ENCODE measurements at places on chromosomes 2 and 18.

GRCh38 chr18:46072959-46073358 is 899 bp upstream of the PSTPIP2 start:
- DNase-seq = no peak

DNA sequence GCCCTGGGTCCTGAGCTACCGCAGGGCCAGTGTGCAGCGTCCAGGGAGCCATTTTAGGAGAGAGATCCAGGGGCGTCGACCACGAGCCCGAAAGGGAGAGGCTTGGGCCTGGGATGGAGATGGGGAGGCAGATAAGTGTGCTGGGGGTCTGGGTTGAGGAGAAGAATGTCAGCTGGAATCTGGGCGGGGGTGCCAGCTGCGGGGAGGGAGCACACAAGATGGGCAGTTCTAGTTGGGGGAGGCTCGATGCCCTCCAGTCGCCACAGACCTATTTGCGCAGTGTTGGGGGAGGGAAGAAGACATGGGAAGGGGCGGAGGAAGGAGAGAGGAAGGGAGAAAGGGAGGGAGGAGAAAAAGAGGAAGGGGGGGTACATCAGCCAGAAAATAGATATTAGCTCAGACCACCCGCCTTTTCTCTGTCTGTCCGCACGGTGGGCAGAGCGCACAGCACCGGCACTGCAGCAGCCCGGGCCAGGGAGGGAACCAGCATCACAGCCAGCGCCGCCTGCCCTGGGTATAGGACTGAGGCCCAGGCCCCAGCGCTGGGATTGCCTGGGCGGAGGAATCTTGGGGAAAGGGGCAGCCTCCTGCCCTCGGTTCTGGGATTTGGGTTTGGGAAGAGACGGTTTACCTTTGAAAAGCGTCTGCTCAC is 1.9 kb upstream of the HOXD11 start:
- DNase-seq = no peak

DNA sequence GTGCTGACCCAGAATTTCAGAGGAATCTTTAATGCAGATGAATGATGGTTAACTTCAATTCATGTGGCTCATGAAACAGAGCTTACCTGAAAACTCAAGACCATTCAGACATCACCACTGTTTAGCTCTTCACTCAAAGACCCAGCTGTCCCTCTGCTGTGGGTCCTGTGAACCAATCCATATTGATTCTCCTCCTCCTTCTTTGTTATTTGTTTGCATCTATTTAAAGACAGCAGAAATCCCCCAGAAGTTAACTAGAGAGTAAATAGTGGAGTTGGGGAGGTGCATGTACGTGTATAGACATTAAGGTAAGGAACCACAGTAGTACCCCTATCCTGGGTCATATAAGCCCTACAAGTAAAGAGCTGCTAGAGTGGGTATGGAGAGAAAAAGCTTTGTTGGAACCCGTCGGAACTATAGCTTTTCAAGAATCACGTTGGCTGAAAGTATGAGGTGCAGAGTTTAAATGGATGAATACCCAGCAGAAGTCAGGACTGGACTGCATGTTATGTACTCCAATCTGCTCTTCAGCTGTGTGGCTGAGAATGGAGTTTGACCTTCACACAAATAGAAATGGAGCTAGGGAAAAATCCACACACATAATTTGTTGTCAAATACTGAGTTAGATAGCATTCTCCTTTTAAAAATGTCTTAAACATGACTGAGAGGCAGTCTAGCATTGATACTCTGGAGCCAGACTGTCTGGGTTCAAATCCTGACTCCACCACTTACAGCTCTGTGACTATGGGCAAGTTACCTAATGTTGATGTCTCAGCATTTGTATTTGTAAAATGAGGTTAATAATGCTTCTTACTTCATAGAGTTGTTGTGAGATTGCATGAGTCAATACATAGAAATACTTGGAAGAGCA is 81.7 kb upstream of the HK2 start:
- no peak for DNase-seq

GRCh38 chr18:26536032-26536431 is 12.3 kb downstream of the KCTD1 start:
- no peak for DNase-seq

- no peak for DNase-seq
Measured at GRCh38 chr18:7116792-7117389, 706 bp downstream of the LAMA1 start.

DNA sequence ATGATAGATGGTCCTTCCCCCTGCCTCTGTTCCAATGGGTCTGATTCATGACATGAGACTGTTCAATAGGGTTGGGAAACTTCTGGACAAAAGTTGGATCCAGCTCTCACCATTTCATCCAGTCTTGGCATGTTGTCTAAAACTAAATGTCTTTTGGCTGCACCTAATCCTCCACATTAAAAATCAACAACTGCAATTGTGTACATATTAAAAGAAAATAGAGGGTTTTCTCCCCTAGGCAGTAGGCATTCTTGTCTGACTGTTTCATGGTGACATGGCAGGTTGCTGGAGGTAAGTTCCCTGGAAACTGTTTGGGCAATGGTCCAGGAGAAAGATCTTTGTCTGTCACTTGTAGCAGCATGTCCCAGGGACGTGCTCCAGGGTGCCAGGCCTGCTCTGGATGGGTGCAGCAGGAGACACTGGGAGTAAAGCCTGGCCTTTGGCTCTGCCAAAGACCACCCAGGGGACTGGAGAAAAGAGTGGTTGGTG is 135.8 kb downstream of the TCF4 start:
- DNase-seq = no peak

DNA sequence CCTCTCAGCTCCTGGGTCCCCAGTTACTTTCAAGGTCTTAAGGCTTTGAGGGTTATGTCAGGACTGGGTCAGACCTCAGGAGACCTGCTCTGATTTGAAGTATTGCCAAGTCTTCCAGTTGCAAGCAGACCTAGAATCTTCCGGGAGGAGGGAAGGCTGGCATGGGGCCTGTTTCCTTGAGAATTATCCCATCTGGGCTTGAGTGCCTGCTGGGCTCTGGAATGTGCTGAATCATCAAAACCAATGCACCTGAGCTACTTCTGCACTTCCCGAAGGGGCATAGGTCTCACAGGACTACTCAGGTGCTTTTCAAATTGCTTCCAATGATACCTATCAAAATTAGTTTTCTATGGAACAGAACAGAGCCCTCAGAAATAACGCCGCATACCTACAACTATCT is 327.3 kb downstream of the XIRP2 start:
- no peak for DNase-seq

GRCh38 chr2:29269765-29270109 is 154.5 kb downstream of the CLIP4 start:
- no peak for DNase-seq

DNA sequence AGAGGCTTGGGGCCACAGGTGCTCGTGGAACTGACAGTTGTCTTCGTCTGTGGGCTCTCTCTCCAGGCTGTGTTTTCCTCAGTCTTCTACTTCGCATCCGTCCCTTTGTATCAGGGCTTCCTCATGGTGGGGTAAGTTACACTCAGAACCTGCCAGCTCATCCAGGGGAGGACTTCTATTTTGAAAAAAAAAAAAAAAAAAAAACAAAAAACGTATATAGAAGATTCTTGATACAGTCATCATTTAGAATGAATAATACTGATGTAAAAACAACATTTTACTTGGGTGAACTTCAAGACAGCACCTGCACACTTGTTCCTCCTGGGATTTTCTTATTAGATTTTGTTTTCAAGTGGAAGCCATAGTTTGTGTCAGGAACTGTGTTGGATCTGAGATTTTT is 47.7 kb upstream of the NFATC1 start:
- no peak for DNase-seq

DNA sequence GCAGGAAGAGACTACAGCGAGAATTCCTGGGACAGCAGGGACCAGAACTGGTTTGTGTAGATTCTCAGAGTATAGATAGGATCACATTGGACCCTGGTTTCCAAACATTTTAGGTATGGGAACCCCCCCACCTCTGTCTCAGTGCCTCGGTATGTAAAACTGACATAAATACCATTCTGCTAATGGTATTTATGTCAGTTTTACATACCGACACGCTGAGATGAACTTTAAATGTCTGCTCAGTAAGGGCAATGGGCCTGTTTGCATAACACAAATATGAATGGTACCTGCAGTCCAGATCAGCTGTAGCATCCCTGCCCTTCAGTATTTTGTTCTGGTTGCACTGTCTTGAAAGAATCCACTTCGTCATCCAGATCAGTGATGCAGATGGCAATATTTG is 73.2 kb downstream of the WDSUB1 start:
- DNase-seq = no peak

- no peak for DNase-seq
Measured at GRCh38 chr18:36211612-36212065, 24.3 kb downstream of the MOCOS start.

DNA sequence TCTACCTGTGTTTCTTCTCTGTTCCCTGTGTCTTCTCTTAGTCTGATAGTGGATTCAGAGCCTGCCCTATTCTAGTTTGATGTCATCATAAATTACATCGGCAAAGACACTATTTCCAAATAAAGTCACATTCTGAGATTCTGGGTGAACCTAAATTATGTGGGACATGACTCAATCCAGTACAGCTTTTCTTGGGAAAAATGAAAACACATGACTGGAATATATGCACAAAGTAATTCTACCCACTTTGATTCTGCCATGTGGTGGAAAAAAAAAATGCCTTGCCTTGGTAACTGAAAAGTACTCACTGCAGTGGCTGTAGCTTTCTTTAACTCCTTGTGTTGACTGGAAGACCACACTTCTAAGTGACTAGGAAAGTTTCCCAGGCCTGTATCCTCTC is 73.7 kb downstream of the LRATD1 start:
- DNase-seq = no peak

DNA sequence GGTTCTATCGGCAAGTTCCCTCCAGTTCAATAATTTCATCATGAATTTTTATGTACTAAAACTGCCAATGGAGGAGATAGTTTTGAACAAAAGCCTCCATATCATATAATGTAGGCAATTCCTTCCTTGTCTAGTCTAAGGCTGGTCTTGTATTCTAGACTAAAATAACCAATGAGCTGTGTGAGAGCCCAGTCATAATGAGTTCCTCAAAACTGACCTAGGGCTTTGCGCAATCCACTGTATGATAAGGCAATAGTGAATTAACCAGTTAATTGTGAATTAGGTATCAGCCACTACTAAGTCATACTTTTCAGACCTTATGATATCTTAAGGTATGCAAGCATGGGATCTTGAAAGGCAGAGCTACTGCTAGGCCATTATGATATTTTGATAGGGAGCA is 7.6 kb upstream of the UXS1 start:
- no peak for DNase-seq

DNA sequence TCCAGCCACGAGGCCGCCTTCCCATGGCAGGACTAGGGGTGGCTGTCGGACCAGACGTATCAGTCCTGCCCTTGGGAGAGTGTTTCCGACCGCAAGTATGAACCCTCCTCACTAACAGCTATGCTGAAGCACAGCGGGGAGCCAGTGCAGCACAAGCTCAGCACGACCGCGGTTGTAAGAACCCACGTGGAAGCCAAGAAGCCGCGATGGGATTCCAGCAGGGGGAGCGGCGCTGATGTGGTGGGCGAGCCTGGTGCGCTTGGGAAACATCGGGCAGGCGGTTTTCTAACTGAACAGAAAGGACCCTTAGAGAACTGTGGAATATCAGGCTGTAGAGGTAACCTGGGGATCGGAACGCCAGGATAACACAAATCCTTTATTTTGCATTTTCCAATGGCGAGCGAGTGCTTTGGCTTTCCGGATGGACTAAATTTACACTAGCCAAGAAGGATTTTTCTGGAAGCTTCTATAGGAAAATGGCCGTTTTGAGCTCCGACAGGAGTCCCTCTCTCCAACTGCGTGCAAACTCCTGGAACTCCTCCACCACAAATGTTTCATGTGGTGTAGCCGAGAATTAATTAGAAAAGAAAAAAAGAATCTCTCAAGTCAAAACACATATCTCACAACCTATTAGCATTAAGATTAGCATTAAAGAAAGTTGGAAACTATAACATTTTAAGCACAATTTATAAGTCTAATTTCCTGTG is 132.0 kb upstream of the MYCN start:
- no peak for DNase-seq

GRCh38 chr2:235472443-235472842 is 21.4 kb upstream of the AGAP1 start:
- no peak for DNase-seq

GRCh38 chr2:88350331-88351248 is 101.9 kb downstream of the FOXI3 start:
- peak; percentile 69 for DNase-seq

DNA sequence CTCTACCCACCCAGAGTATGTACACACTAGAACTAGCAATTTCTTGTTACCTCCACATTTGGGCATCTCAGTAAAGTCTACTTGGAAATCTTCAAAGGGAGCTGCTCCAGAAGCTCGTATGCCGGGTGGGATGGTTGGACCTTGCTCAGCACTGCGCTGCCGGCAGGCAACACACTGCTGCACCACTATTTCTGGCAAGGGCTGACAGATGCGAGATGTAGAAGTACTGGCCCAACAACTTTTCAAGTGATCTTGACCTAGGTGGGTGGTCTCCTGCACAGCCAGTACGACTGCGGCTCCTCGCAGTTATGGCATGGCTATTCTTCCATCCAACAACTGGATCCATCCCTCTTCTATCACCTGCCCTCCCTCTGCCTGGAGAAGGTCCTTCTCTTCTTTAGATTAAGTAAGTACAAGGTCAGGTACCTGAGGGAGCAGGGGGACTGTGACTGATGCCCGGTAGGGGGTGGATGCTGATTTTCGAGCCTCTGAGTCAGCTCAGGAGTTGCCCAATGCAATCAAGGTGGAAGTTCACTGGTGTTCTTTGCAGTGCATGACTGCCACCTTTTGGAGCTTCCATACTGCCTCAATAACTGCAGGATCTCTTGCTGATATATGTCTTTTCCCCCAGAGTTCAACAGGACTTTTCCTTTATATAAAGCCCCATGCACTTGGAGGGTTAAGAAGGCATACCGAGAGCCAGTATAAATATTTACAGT is 100.4 kb upstream of the SLC1A4 start:
- no peak for DNase-seq

GRCh38 chr2:105405291-105405690 is 6.4 kb upstream of the FHL2 start:
- DNase-seq = no peak

- DNase-seq = no peak
Measured at GRCh38 chr2:161836664-161837063, 212.4 kb downstream of the SLC4A10 start.

GRCh38 chr2:127810156-127810618 is 784 bp downstream of the WDR33 start:
- DNase-seq = no peak

- no peak for DNase-seq
Measured at GRCh38 chr2:137178951-137179377, 413.6 kb downstream of the THSD7B start.

All from activated CD4-positive, alpha-beta T cell treated with anti-CD3 and anti-CD28 coated beads, Interleukin-2, amount 50 U/mL, for 1 hour (primary cell).